ENCODE measurements at places on chromosomes 11 and 22.

DNA sequence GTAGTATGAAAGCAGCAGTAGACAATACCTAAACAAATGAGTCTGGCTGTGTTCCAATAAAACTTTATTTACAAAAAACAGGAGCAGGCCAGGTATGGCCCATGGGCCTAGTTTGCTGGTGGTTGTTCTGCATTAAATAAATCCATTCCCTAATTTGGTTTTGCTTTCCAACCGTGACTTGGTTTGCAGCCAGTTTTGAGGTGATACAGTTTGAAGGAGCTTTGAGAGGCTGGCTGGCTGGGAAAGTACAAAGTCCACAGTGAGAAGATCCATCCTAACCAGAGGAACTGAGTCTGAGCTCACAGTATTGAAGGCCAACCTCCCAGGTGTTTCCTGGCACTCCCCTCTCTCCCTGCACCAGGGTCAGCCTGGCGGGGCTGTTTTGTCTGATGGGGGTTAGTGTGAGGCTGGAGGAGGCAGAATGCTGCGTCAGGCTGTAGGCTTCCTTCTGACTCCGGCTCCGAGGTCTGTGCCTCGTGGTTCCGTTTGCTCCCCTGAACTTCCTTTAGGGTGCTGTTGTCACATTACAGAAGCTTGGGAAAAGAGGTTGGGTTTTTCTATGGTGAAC, 129.5 kb downstream of the MICAL2 start:
- DNase-seq, result no peak

DNA sequence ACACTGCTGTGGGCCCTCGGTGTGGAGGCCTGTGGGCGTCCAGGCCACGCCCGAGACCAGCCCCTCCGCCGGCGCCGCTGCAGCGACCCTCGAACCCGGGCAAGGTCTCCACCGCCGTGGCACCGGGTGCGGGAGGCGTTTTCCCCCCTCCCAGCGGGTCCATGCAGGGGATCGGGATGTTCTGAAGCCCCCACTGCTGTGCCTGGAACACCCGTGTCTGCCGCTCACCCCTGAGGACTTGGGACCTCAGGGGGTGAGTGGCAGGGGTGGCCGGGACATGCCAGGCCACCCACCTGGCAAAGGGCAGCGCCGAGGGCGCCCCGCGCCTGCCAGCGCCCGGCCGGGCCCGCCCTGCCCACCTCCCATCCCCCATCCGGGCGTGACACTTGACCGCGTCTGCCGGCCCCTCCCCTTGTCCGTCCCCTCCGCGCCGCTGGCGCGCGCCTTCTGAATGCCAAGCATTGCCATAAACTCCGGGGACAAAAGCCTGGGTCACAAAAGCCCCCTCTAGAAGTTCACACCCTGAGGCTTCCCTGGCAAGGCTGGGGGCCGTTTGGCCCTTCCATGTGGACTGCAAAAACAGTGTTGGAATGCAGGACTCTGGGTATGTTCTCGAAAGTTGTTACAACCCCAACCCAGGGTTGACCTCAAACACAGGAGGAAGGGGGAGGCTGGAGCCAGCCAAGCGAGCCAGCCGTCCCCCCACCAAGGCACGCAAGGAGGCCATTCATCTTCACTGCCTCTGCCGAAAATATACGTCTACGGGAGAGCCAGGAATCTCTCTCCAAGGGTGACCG, 819 bp upstream of the KCNQ1OT1 start:
- DNase-seq, result no peak

DNA sequence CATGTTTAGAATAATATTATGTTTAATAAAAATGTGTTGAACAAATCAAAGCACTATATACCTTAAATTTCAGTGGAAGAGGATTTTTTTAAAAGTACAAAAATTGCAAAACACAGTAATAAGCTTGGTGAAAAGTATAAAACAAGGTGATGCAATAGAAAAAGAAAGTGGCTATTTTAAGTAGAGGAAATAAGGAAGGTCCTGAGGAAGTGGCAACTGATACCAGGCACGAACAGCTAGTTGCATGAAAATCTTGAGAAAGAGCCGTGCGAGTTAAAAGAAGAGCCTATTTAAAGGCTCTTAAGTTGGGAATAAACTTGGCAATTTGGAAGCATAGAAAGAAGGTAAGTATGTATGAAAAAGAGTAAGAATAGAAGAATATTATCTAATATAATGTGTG, 1679.3 kb downstream of the LRRC4C start:
- no peak for DNase-seq

DNA sequence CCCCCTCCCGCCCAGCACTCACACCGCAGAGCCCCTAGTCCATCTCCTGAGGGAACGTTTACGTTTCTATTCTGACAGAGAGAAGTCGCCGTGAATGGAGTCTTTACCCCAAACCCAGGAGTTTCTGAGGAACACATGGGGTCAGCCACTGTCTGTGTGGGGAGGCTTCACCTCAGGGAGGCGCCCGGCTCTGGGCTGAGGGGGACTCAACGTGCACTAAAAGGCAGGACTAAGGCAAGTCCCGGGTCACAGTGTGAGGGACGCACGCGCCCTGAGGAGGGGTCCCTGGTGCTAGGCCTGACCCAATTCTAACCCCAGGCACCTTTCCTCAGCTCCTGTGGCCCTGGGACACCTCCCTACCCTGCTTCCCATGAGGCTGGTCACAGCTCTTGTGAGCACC, 32.5 kb upstream of the IGLL5 start:
- no peak for DNase-seq

- DNase-seq, result no peak
These were observed 106.0 kb downstream of the NAV2 start for GRCh38 chr11:19818619-19819018.

DNA sequence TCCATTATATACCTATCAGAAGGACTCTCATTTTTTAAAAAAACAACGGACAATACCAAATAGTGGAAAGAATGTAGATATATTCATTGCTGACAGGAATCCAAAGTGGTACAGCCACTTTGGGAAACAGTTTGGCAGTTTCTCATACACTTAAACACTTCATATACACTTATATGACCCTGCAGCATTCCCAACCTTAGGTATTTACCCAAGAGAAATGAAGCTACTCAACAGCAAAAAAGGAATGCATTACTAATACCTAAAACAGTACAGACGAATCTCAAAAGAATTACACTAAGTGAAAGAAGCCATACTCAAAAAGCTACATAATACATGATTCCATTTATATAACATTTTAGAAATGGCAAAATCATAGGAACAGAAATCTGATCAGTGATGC, 51.5 kb downstream of the RBFOX2 start:
- no peak for DNase-seq

DNA sequence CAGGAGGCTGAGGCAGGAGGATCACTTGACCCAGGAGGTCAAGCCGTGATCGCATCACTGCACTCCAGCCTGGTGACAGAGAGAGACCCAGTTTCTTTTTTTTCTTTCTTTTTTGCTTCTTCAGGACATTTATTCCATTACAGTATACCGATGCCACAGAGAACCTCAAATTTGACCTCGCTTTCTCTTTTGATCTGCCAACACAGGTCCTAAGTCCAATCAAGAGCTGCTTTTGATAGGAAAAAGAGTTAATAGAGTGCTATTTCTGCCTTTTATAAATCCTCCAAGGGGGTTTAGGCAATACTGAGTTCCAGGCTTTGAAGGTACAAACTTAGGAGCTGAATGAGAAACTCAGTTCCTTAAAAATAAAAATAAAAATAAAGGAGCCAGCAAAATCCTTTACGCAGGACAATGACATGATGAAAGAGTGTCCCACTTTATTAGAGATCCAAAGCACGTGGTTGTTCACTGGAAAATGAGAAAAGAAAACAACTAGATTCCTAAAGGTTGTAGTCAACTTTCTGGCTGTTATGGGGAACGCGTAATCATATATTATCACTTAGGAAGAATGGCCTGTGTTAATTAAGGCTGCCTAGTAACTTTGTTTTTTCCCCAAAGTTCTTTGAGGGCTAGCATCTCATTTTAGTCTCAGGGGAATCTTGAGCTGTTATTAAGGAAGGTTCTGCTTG, 27.2 kb downstream of the FADD start:
- DNase-seq, result no peak

DNA sequence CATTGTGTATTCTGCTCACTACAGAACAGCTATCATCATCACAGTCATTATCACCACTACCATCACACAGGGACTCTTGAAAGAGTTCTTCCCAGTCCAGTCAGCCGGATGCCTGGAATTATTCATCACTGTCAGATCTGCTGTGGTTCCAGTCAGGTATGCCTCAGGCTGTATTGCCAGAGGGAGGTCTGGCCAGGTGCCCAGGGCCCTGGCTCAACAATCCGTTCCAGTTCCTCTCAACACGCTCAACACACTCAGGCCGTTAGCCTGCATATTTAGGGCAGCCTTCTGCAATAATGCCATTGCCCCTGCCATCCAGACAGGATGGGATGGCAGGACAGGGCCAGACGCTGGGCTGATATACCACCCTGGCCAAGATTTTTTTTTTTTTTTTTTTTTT, 28.6 kb upstream of the RASL10A start:
- DNase-seq, result no peak

GRCh38 chr22:20566420-20567260, 59.2 kb downstream of the MED15 start:
- DNase-seq, result no peak

DNA sequence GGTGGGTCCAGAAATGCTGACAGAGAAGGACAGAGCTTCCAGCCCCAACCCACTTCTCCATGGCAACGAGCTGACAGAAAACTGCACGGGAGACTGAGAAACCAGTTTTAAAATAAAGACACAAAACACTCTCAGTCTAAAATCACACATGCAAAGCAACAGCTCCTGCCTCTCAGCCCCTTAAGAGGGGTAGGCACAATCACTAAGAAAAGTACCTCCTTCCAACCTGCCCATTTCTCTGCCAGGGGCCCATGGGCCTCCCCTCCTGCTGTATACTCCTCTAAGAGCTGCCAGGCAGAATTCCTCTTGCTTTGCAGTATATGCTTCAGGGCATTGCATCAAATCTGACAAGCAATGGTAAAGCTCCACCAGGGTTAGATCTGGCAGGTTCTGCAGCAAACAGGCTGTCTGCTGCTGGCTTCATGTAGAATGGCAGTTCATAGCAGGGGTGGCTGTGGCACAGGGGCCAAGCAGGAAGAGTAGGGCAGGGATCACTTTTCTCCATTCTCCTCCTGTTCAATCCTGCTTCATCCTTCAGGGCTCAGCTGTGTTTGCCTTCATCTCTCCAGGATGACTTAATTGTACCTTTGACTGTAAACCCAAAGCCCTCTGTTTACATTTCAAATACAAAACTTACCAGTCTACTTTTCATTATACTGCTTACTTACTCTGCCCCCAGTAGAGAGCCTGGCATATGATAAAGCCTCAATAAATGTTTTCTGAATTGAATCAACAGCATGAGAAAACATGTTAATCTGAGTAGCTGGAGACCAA, 77.7 kb downstream of the KCNC1 start:
- no peak for DNase-seq

- DNase-seq, result no peak
These were observed 83.6 kb upstream of the NCAM1 start for GRCh38 chr11:112877581-112877980.

DNA sequence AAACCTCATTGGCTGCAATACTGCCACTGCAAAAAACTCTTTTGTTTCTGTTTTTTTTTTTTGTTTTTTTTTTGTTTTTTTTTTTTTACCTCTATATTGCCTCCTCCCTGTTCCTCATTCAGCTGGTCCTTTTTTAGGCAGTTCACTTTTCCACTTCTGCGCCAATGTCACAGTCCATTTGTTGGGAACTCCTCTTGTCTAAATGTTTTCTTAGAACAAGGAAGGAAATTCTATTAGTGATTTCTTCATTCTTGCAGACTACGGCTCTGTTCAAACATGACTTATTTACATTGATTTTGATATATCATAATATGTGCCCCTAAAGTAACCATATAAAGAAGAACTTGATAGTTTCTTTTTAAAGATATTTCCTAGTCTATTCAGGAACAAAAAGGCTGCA, 2.9 kb downstream of the FAM118B start:
- DNase-seq, result no peak

GRCh38 chr11:59158206-59159068, 13.5 kb upstream of the DTX4 start:
- DNase-seq, result no peak

- no peak for DNase-seq
These were observed 863.3 kb downstream of the TBC1D22A start for GRCh38 chr22:47625531-47626427.

DNA sequence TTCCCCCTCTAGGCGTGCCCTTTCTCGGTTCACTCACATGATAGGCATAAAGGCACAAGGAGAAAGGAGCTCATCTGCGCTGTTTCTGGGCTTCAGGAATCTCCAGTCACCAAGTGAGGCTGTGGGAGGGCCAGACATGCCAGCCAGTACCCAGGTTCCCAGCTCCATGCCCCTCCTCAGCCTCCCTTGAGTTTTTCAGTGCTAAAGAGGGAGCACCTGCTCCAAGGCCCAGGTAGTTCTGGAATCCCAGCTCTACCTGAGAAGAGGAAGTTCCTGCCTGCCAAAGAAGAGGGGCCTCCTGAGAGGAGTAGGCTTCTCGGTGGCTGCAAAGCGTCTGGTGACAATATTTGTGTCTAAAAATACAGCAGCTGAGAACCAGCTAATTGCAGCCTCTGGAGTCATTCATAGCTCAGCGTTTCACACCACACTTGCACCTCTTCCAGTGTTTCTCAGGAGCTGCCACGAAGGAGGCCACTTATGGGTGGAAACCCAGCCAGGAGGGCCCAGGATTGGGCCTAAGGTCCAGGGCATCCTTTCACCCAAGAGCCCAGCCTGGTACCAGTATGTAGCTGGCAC, 197.4 kb downstream of the TRIM29 start:
- no peak for DNase-seq

GRCh38 chr22:49811020-49811791, 16.5 kb downstream of the BRD1 start:
- no peak for DNase-seq

DNA sequence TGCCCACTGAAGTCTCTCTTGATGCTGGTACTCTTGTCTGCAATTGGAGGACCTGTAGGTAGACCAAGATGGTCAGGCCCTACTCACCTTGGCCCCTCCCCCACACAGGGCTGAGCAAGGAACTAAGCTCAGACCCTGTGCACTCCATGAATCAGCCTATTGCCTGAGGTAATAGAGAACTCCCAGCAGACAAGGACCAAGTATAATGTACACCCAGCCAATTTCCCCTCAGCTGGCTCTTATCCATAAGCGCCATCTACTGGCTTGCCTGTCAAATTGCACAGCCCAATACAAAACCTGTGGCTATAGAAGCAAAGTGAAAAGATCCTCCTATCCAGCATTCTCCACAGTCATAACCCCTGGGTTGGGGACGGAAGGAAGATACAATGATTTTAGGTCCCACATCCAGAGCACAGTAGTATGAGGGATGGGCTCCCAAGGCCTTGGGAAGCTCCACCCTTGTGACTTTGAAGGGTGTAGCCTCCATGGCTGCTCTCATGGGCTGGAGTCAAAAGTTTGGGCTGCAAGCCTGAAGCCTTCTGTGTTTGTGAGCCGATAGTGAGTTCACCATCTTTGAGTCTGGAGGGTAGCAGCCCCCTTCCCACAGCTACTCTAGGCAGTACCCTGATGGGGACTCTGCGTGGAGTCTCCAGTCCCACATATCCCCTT, 56.0 kb downstream of the GLYATL2 start:
- no peak for DNase-seq

Measured in stimulated activated CD8-positive, alpha-beta memory T cell treated with anti-CD3 and anti-CD28 coated beads, Interleukin-7, amount 100 ng/mL, for 48 hours (primary cell).